ENCODE measurements at places on chromosomes 7 and 10.

DNA sequence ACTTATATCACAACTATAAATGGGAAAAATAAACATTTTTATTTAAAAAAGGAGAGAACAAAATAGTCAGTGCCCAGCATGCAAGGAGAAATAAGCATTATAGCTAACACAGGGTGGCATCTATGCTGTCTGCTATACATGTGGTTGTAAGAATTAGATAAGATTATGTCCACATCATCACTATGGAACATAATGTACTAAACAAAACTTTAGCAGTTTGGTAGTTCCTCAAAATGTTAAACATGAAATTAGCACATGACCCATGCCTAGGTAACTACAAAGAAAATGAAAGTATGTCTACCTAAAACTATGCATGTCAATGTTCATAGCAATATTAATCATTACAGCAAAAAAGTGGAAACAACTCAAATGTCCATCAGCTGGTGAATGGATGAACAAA, 28.7 kb upstream of the RUFY2 start:
- no peak for DNase-seq

- DNase-seq, result no peak
Measured at GRCh38 chr7:99309111-99309510, 16.6 kb upstream of the ARPC1A start.

DNA sequence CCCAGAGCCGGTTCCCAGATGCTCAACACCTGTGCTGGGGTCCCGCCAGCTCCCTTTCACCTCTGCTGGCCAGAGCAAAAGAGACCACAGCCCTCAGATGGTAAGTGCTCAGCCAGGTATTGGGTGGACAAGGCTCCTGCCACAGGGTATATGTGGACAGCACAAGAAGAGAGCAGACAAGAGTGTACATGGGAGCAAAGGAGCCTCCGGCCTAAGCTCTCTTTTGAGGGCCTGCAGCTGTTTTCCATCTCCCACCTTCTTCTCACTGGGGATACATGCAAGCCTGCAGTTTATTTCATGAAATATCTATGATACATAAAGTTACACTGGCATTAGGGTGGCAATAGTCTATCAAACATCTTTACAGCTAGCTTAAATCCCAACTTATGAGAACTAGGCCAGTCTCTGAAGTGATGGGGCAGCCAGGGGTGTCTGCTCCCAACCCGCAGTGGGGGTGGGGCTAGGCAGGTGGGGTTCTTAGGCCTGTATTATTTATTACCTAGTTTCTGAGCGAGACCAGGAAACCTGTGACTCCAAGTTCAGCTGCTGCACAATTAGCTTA, 50.4 kb upstream of the DDC start:
- DNase-seq, result no peak

DNA sequence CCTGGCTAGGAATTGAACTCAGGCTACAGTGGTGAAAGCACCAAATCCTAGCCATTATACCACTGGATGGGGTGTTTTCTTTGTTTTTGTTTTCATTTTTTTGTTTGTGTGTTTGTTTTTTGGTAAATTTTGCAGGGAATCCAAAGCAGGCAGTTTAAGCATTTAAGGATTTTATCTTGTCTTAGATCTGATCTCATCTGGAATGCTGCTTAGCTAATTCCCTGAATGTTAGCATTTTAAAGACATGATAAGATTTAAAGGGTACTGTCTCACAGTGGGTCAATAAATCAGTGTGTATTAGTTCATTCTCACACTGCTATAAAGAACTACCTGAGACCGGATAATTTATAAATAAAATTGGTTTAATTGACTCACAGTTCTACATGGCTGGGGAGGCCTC, 5.6 kb upstream of the MKLN1 start:
- no peak for DNase-seq

DNA sequence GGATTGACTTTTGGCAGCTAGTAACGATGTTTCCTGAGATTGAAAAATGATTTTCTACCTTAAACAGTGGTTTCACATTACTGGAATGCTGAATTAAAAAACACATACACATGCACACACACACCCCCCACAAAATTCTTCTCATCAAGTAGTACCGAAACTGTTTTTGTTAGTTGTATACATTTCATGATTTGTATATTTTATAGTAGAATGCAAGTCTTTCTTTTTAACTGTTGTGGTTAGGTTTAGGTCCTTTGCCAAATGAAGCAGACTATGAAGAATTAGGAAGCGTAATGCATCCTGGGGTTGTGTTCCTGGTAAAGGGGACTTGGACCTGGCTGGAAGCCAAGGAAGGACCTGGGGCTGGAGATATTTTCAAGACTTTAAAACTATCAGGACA, 505.8 kb downstream of the SUGCT start:
- no peak for DNase-seq

GRCh38 chr10:114615600-114616007, 42.5 kb downstream of the ABLIM1 start:
- no peak for DNase-seq

All from HuH-7.5 (cell line).